ENCODE measurements at places on chromosomes 1 and 21.

DNA sequence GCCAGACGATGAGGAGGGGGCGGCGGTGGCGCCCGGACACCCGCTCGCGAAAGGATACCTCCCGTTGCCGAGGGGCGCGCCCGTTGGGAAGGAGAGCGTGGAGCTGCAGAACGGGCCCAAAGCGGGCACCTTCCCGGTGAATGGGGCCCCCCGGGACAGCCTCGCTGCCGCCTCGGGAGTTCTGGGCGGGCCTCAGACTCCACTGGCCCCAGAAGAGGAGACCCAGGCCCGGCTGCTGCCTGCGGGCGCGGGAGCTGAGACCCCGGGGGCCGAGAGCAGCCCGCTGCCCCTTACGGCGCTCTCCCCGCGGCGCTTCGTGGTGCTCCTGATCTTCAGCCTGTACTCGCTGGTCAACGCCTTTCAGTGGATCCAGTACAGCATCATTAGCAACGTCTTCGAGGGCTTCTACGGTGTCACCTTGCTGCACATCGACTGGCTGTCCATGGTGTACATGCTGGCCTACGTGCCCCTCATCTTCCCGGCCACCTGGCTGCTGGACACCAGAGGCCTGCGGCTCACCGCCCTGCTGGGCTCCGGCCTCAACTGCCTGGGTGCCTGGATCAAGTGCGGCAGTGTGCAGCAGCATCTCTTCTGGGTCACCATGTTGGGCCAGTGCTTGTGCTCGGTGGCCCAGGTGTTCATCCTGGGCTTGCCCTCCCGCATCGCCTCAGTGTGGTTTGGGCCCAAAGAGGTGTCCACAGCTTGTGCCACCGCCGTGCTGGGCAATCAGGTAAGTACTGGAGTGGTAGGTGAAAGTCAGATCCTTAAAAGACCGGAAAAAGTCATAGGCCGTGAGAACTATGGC is 588 bp downstream of the FLVCR1 start:
- DNase-seq: no peak

GRCh38 chr1:225258811-225259210 is 169.0 kb downstream of the LBR start:
- no peak for DNase-seq

GRCh38 chr21:34865400-34866241 is 183.5 kb downstream of the RUNX1 start:
- no peak for DNase-seq

- no peak for DNase-seq
Measured at GRCh38 chr1:14462851-14463250, 135.6 kb upstream of the KAZN start.

GRCh38 chr1:85587841-85588240 is 7.3 kb downstream of the CCN1 start:
- no peak for DNase-seq

GRCh38 chr1:26531651-26532131 is 2.1 kb downstream of the RPS6KA1 start:
- no peak for DNase-seq

- no peak for DNase-seq
Measured at GRCh38 chr1:167084757-167085156, 5.4 kb downstream of the GPA33 start.

DNA sequence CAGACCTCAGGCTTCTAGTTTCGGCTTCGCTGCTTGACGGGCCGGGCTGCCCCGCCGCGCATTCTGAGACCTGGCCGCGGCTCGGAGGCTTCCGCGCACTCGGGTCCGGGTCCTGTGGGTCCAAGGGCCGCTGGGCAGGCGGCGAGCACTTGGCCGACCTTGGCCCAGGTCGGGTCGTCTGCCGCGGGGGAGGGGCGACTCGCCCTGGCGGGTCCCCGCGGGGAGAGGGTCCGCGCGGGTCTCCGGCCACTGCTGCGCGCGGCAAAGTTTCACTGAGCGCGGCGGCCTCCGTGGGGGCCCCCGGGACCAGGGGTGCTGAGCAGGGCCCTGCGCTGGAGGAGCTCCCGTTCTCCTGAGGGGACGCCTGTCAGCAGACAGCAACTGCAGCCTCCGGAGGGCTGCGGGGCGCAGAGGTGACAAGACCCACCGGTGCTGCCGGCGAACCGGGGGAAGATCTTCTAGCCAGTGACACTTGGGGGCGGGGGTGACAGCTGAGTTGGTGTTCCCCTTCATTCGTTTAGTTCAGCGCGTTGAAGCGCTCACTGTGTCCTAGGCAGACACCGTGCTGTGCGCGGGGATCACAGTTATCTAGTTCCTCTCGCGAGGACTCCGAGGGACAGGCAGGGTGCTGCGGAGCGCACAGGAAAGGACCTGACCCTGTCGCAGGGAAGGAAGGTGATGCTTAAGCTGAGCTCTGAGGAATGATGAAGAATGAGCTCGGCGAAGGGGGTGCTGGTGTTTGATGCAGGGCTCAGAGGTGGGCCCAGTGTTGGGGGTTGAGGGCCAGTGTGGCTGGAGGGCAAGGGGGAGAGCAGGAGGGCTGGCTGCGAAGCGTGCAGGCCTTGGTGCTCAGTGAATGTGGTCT is 725 bp downstream of the MTFR1L start:
- peak; percentile 65 for DNase-seq

GRCh38 chr1:204619721-204620120 is 65.8 kb downstream of the LRRN2 start:
- DNase-seq: no peak

GRCh38 chr1:158285756-158286241 is 3.9 kb upstream of the CD1C start:
- no peak for DNase-seq

GRCh38 chr1:200675588-200675852 is 5.8 kb upstream of the DDX59 start:
- DNase-seq: no peak

- DNase-seq: no peak
Measured at GRCh38 chr1:219697682-219698081, 84.8 kb upstream of the ZC3H11B start.

GRCh38 chr1:150876119-150876454 is 312 bp downstream of the ARNT start:
- DNase-seq: no peak

DNA sequence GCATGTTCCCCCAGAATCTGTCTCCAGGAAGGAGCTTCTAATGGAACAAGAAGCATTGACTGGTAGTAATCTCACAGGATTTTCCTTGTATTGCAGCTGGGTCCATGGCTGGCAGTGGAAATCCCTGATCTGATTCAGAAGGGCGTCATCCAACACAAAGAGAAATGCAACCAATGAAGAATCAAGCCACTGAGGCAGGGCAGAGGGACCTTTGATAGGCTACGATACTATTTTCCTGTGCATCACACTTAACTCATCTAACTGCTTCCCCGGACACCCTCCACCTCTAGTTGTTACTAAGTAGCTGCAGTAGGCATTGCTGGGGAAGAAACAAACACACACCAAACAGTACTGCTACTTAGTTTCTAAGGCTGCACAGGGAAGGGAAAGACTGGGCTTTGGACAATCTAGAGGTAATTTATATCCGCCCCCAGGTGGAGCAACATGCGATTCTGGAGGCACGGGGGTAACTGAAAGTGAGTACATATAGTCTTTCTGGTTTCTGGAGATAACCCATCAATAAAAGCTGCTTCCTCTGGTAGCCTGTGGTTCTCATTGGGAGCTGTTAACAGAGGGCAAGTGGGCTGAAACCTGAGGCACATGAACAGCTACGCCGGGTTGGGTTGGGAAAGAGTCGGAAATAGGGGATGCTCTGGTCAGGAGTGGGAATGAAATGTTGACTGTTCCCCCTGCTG is 837 bp upstream of the USP21 start:
- no peak for DNase-seq

GRCh38 chr1:228065543-228066347 is 16.8 kb upstream of the ARF1 start:
- DNase-seq: no peak

GRCh38 chr1:115694805-115695204 is 53.0 kb downstream of the VANGL1 start:
- DNase-seq: no peak

DNA sequence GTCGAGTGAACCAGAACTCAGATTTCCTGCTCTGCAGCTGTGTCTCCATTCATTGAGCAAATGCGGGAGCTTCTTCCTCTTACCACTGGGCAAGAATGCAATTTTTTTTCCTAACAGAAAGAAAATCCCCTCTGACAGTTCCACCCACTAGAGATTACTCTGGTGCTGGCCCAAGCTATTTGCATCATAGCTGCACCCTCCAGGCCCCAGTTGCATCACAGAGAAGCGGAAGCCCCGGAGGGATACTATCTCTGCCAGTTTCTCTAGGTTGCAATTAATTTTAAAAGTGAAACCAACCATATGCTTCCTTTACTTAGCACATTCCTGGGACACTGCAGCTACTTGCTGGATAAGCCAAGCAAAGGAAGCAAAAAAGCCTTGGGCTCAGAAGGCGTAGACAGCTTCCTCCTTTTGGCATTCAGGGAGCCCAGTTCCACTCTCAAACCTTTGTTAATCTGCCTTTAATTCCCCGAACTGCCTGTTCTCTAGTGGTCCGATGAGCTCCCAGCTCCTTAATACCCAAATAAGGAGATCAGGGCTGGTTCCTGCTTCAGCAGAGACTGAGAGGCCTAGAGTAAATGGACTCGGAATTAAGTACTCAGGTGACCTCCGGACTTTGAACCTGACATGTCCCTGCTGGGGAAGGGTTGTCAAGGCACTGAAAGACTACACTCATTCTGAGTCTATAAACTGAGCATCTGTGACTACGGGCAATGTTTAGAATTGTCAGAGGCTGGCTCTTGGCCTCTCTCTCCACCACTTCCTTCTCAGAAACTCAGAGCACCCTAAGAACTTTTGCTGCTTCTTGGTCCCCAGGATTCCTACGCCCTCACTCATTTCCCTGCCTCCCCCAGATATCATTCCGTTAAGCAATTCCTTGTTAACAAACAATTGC is 72.5 kb upstream of the TNFSF18 start:
- DNase-seq: no peak

GRCh38 chr1:60329651-60330050 is 256.1 kb upstream of the C1orf87 start:
- no peak for DNase-seq

Data from activated effector memory CD4-positive, alpha-beta T cell treated with Interleukin-2 at 50 U/mL for 16 hours (primary cell).